ENCODE measurements at places on chromosomes 4 and X.

- no peak for DNase-seq
Observed at GRCh38 chrX:23901805-23902204, 5.9 kb downstream of the APOO start.

DNA sequence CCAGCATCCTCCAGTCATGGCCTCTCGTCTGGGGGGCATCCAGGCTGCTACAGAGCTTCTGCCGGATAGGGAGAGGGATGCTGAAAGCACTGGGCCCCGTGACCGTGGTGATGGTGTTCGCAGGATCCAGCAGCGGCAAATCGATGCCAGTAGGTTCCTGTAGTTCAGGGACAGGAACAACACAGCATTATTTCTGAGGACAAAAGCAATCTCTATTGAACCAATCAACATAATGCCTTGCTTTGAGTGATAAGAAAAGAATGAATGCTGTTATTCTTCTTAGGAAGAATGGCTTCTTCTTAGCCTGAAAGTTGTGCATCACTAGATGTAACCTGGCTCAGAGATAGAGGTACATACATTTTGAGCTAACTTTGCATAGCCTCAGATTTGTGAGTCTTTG is 378.6 kb downstream of the UNC5C start:
- DNase-seq, result no peak

DNA sequence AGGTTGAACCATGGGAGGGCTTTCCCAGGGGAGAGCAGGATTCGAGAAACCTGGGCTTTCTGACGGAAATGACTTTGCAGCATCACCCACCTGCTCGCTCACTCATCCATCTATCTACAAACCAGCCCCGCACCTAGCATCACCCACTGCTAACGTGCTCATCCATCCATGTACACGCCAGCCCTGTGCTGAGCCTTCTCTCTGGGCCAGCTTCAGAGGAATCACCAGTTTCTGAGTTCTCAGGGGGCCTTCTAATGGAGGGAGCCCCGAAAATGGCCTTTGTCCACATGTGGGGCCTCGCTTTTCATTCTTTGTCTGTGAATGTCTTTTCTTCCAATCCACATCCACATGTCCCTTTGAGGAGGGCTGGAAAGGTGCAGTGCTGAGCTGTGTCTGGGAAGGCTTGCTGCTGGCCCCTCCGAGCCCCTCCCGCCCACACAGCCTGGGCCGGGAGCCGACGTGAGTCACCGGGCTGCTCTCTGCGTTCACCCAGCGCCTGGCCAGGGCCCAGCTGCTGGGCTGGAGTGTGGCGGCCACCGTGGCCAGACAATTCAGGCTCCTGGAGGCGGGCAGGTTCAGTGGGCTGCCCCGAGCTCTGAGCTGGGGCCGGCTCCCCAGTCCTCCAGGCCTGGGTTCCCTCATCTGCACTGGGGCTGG is 14.7 kb downstream of the SORCS2 start:
- DNase-seq, result no peak

- DNase-seq, result no peak
Observed at GRCh38 chrX:149721778-149722177, 9.9 kb downstream of the MAGEA11 start.

DNA sequence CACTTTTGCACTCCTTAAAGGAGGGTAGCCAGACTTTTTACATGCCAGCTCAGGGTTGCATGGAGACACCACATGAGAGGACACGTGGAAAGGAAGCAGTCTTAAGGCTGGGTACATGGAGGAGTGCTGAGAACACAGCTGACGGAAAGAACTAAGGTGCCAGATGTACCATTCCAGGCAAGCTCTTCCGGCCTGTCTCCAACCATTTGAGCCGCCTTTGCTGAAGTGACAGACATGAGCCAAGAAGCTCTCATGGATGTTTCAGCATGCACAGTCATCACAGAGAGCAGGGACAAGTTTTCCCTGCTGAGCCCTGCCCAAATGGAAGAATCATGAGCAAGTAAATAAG is 83.4 kb upstream of the BMP2K start:
- DNase-seq, result no peak

DNA sequence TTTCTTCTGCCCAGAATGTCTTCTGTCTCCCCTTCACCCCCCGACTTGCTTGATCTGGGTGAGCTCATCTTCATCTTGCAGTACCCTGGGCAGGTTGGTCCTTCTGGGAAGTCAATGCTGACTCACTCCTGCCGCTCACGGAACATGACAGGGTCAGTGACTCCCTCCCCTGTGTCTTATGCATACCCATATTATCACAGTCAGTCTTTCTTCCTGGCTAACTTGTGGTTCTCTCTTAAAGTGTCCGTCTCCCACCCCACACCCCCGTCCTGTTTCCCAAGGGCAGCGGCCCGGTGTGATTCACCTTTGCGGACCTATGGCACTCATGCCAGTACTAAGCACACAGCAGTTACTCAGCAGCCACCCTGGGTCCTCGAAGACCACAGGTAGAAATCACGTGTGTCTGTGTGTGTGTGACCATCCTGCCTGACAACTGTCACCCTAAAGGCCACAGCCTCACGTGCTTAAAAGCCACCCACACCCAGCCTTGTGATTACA is 17.7 kb downstream of the IQSEC2 start:
- no peak for DNase-seq
